NCI-H524 (cell line): ENCODE measurements at places on chromosomes 12 and 14.

DNA sequence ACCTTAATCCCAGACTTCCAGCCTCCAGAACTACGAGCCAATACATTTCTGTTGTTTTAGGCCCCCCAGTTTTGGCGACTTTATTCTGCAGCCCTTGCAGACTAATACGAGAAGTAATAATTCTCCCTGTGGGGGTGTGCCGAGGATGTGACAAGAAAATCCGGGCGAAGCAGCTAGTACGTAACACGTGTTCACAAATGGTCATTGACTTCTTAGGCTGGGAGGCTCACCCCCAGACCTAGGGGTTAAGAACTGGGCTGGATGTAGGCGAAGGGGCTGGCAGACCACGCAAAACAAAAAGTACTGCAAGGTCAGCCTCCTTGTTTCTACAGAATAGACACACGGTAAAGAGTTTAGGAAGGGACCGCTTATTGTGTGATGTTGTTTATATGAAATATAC is 69.8 kb upstream of the ESRRB start:
- no peak for DNase-seq

DNA sequence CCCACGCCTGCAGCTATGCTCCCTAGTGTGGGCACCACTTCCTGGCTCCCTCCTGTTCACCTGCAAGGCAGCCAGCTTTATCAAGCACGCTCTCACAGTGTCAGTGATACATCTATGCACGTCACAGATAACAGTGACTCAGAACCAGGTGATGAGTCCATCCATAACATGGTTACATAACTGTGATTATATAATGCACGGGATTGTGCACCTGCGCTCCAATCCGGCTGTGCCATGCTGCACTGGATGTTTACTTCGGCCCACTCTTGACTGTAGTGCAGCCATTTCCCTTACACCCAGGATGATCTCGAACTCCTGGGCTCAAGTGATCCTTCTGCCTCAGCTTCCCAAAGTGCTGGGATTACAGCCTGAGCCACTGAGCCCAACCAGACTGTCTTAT is 38.4 kb upstream of the CEP83 start:
- DNase-seq, result no peak

- peak; percentile 74 for DNase-seq
These were observed 219.5 kb upstream of the TMEM132C start for GRCh38 chr12:128047266-128048060.

DNA sequence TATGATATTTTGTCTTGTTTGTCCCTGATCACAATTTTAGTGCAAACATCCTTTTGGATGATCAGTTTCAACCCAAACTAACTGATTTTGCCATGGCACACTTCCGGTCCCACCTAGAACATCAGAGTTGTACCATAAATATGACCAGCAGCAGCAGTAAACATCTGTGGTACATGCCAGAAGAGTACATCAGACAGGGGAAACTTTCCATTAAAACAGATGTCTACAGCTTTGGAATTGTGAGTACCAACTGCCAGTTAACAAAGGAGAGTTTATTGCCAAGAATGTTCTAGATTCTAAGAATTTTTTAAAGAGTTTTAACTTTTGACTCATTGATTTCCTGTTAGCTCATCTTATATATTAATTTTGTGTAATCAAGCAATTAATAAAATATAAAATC is 55.4 kb downstream of the IRAK3 start:
- no peak for DNase-seq

DNA sequence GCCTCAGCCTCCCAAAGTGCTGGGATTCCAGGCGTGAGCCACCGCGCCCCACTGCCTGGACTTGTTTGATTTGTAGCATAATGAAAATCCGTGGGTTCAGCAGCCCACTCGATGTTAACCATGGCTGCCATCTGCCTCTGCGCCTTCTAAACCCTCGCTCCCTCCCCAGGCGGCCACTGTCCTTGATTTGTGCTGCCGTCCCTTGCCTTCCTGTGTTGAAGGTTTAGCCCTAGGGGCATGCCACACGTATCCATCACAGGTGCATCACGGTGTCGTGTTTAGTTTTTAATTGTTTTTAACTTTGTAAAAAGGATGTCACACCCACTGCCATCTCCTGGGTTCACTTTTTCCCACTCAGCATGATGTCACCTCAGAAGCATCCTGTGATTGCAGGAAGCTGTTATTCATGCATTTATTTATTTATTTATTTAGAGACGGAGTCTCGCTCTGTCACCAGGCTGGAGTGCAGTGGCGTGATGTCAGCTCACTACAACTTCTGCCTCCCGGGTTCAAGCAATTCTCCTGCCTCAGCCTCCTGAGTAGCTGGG is 24.5 kb upstream of the ULK1 start:
- no peak for DNase-seq
